Osteoblast (primary cell): ENCODE measurements at places on chromosomes 12 and 14. TPM values are rescaled to one million over a fixed set of nuclear protein-coding genes. Genes with fewer than 3 reads are reported as not detected.

Gene PPP2R5C
- 101 and 111 TPM in 2 replicates for total RNA-seq

Gene AP4S1
- total RNA-seq = 5.4 and 7.4 TPM in 2 replicates

Gene NELL2
- not detected in 2 replicates for total RNA-seq

Gene IFNG
- total RNA-seq = not detected in 2 replicates

Gene MIP
- total RNA-seq = not detected in 2 replicates

Gene TMTC1
- total RNA-seq = 50.3 and 69.2 TPM in 2 replicates

GRCh38 chr14:63436286-63437098 lies 106.7 kb downstream of the PPP2R5E start:
- peak overlapping the region; percentile 2 for H3K27ac ChIP-seq
- peaks cover 38% of the 10 kb centered on the region for H3K4me1 ChIP-seq
- DNase-seq = no peak
- no peak overlapping the region for H3K4me3 ChIP-seq
- no peaks in the 10 kb centered on the region for H3K27me3 ChIP-seq

GRCh38 chr14:92463141-92463540 lies 50.4 kb upstream of the RIN3 start:
- no peaks in the 10 kb centered on the region for H3K27me3 ChIP-seq
- no peak overlapping the region for H3K27ac ChIP-seq
- peaks cover 4% of the 10 kb centered on the region for H3K4me1 ChIP-seq
- no peaks in the 10 kb centered on the region for H3K36me3 ChIP-seq
- no peak overlapping the region for H3K4me3 ChIP-seq

DNA sequence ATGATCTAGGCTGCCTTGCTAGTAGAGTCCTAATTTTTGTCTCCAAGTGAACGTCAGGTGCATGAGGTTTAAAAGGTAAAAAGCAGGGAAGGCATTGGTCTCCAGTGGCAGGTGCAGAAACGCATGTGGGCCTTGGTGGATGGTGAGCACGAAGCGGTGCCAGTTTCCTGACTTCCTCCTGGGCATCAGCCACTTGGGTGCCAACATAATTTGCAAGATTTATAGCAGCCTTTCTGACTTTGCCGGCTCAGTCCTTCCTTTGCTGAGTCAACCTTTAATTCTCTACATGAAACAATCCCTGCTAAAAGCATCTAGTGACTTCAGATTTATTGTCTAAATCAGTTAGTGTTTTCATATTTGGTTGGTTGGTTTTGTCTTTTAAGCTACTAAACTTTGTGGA lies 355.7 kb upstream of the TMEM132C start:
- no peak for DNase-seq
- H3K4me1 ChIP-seq = no peaks in the 10 kb centered on the region
- no peaks in the 10 kb centered on the region for H3K36me3 ChIP-seq
- H3K27me3 ChIP-seq = no peaks in the 10 kb centered on the region
- no peak overlapping the region for H3K4me3 ChIP-seq

- no peak overlapping the region for H3K27ac ChIP-seq
- DNase-seq = no peak
- H3K36me3 ChIP-seq = no peaks in the 10 kb centered on the region
These were observed 38.6 kb downstream of the TBC1D15 start for GRCh38 chr12:71878208-71878607.

GRCh38 chr12:114679942-114680341 lies 4.0 kb downstream of the TBX3 start:
- no peak overlapping the region for H3K27ac ChIP-seq
- H3K36me3 ChIP-seq = peaks cover 29% of the 10 kb centered on the region
- peak; percentile 10 for DNase-seq
- no peaks in the 10 kb centered on the region for H3K27me3 ChIP-seq
- H3K4me1 ChIP-seq = peaks cover 9% of the 10 kb centered on the region

DNA sequence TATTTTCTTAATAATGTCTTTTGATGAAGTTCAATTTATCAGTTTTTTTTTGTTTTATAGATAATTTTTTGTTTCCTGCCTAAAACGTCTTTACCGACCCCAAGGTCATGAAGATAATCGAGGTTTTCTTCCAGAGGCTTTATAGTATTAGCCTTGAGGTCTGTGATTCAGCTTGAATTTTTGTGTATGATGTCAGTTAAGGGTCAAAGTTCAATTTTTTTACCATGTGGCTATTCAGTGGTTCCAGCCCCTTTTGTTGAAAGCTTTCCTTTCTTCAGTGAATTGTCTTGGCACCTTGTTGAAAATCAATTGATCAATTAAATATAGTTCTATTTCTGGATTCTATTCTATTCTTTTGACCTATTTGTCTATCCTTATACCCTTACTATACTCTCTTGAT lies 3.2 kb upstream of the MGST1 start:
- H3K27me3 ChIP-seq = no peaks in the 10 kb centered on the region
- peaks cover 14% of the 10 kb centered on the region for H3K4me1 ChIP-seq
- H3K4me3 ChIP-seq = no peak overlapping the region
- no peak for DNase-seq
- H3K36me3 ChIP-seq = no peaks in the 10 kb centered on the region

DNA sequence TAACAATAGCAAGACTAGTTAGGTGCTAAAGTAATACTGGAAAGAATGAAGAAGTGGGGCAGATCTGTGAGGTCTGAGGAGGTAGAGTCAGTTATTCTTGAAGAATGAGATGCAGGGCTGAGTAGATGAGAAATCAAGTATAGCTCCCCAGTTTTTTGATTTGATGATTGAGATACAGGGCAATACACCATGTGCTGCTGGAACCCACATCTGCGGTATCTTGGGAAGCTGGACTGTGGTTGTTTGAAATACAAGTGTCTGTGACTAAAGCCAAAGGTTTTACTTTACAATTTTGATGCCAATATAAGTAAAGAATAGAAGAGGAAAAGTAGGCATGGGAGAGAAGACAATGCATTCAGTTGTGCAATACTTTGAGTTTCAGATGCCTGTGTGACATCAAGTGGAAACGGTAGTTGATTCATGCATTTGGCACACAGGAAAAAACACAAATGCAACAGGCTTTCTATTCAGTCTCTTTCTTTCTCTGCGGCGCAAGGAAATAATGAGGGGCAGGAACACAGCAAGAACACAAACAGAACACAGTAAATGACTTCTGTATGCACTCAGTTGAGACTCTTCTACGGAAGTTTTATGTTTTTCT lies 190.2 kb upstream of the SLC38A2 start:
- no peaks in the 10 kb centered on the region for H3K36me3 ChIP-seq
- H3K27me3 ChIP-seq = no peaks in the 10 kb centered on the region
- peak overlapping the region; percentile 1 for H3K4me3 ChIP-seq
- peak; percentile 21 for DNase-seq
- H3K4me1 ChIP-seq = peaks cover 42% of the 10 kb centered on the region
